ENCODE measurements at places on chromosomes 12 and 14. TPM values are rescaled to one million over a fixed set of nuclear protein-coding genes. Genes with fewer than 3 reads are reported as not detected.

The ERO1A gene
- 39.5 TPM for total RNA-seq

The EXOC3L4 gene
- total RNA-seq, result 1.0 TPM

The FBLN5 gene
- 3.4 TPM for total RNA-seq

The CCDC197 gene
- not detected for total RNA-seq

The RFLNA gene
- total RNA-seq, result not detected

The CMA1 gene
- total RNA-seq, result not detected

The REC8 gene
- total RNA-seq, result 2.6 TPM

The EIF4B gene
- total RNA-seq, result 311 TPM

The CCDC196 gene
- total RNA-seq, result not detected

The BMP4 gene
- total RNA-seq, result 2.2 TPM

The OR6C2 gene
- total RNA-seq, result not detected

The LUM gene
- 0.21 TPM for total RNA-seq

The ZBTB42 gene
- 3.5 TPM for total RNA-seq

The E2F7 gene
- 8.2 TPM for total RNA-seq

The CLEC12A gene
- not detected for total RNA-seq

The TCL1B gene
- not detected for total RNA-seq
